ENCODE measurements at places on chromosomes 11 and 22.

DNA sequence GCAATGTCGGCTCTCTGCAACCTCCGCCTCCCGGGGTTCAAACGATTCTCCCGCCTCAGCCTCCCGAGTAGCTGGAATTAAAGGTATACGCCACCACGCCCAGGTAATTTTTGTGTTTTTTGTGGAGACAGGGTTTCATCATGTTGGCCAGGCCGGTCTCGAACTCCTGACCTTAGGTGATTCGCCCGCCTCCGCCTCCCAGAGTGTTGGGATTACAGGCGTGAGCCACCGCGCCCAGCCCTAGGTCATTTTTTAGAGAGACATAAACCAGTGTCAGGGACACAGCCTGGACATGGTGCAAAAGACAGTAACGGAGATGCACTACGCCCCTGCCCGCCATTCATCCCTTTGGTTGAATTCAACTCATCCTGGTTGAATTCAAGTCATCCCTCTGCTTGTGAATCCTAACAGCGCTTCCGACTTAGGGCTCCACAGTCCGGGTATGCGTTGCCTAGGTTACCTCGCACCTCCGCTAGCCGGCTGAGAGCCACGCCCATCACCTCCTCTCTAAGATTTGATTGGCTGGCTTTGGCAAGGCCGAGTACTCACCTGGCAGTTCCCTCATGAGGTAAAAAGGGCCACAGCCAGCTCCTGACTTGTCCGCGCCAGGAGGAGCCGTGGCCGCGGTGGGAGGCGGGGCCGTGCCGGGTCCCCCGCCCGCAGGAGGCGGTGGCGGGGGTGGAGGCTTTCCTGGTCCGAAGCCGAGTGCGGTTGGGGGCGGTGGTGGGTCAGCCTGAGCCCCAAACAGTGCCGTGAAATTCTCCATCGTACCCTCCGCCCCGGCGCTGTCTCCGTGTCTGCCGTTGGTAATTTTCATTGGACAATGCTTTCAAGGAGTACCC lies at the start of gene MED19:
MED19 (minus strand) TSS at position 802 of the 842 bp plus-strand sequence; CDS start at position 766, 36 bp downstream.
- peak; percentile 72 for DNase-seq

DNA sequence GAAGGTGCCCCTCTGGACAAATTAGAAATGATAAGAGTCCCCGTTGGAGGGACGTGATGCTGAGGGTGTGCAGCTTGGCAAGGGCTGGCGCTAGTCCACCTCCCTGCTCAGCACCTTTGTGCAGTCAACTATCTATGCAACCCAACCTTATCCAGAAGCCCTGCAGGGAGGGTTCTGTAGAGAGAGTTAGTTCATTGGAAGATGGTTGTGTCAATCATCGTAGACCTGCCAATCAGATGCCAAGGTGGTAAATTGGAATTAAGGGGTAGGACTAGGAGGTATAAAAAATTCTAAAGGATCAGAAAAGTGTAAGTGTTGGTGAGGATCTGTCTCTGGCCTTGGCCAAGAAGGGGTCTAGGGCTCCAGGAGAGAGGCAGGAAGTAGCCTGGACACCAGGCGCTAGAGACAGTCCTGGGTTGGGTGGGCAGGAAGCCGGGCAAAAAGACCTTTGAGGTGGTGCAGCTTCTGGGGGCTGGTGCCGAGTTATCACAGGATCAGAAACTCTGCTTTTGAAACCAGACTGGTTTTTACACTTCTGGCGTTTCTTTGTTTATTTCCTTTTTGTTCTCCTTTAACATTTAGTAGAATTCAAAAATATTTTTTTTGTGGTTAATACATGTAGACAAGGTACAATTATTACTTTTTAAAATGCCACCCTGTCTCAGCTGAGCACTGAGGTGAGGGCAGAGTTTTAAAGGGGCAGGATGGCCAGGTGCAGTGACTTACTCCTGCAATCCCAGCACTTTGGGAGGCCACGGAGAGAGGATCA lies 1.6 kb downstream of the C1QTNF6 start:
- DNase-seq = peak; percentile 88

DNA sequence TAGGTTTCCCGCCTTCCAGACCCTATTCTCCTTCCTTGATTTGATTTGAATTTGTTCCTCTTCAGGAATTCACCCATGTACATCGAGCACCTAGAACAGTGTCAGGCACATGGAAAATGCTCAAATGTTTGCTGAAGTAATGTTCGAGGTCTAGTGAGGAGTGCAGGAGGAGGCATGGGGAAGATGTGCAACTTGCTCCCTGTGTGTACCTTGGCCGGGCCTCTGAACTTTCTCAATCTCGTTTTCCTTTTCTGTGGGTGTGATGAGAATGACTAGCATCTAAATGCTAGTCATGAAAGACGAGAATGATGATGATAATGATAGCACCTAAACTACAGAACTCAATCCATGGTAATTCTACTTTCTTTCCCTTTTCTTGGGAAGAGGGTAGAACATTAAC lies 279.1 kb upstream of the PLET1 start:
- no peak for DNase-seq

DNA sequence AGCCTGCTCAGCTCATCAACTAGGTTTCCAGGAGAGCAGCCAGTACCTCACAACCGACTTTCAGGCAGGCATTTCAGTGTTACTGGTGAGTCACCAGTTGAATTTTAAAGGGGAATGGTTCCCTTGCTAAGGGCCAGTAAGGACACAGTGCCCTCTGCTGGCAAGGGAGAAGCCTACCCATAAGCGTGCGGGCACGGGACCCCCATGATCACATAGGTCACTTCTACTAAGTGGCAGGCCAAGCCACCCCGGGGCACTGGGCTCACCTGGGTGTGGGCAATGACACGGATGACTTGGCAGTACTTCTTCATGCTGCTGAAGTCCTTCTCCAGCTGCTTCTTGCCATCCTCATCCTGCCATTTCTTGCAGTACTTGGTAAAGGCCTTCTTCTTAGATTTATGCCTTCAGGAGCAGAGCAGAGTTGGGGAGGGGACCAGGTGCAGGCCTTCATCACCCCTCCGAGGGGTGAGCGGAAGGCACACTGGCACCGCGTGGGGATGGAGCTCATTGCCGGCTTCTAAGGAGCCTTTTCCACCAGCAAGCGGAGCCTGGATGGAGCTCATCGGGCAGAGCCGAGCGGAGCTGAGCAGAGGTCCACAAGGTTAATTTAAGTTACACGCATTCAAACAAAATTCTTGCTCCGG lies 2.9 kb downstream of the RPL3 start:
- peak; percentile 95 for DNase-seq

DNA sequence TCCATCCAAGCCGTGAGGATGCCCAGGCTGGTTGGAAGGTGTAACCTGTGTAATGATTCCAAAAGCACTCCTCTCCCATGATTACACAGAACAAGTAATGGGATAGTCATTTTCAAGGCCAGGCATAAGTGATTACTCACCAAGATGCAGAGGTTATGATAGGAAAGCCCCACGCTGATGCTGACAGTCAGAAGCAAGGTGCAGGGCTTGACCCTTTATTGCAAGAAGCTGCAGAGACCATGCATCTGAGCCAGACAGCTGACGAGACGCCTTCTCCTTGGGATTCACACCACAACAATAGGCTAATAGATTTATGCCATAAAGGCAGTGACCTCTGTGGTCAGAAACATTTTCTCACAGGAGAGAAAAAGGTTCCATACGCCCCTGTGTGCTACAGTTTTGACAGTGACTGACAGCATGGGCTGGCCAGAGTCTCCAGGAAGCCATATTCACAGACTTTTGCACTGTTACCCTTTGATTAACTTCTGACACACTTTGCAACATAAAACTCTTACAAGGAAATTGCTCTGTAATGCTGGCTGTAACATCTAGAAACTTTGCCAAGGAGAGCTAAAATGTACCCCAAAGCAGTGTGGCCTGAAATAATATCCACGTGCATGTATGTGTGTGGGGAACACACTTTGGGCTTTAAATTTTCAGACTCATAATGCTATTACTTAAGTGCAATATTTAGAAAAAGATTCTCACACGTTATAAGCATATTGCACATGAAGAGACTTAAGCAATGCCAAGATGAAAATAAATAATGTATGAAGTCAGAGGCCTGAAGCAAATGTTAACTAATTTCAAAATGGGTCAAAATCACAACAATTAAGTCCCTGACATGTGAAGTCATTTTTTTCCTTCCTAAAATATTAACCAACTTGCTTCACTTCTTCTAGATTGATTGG lies 1079.0 kb upstream of the TENM4 start:
- no peak for DNase-seq
